ENCODE measurements at places on chromosomes 7 and 10.
A peak's percentile ranks its signal among the peaks of the same experiment; 100 is the strongest.

DNA sequence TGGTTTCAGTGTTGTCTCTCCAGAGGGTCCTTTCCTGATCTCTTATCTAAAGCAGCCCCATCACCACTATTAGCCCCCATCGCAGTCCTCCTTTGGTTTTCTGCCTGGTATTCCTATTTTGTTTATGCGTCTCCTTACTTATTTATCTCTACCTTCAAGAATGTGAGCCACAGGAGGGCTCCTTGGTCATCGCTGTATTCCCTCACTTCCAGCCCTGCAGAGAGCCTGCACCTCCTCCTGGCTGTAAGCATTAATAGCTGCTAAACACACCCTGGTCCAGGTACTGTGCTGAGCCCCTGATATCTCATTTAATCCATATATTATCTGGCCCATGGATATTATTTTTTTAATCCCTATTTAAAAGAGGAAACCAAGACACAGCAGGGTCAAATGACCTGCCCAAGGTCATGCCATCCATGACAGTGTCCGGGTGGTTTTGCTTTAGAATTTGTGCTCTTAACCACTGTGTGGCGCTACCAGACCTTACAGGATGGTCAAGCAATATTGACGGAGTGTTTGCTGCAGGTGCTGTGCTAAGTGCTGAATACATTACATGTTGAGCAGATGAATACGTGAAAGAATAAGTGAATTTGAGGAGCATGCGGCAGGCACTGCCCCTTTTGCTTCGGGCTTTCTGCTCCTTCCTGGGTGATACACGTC is 227.2 kb downstream of the ADAM12 start:
- peak; percentile 36 for DNase-seq

DNA sequence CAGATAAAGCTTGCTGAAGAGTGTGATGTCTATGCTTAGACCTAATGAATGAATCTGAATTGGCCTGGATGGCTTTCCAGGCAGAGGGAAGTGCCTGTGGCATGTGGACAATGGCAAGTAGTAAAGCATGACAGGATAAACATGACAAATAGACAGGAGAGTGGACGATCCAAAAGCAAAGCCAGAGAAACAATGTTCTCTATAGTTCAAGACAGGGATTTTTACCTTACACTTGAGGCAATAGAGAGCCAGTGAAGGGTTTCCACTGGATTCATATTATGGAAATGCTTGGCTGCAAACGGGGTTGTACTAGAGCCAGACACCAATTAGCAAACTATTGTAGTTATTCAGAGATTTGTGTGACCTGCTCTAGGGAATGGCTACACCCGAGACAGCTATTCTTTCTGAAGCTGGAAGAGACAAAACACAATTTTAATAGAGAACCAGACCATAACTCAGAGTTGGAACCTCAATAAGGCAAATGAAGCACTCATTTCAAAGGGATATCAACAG is 2.3 kb downstream of the AGMO start:
- DNase-seq: peak; percentile 23

GRCh38 chr7:100674411-100675104 is 1.0 kb downstream of the GNB2 start:
- peak; percentile 45 for DNase-seq

DNA sequence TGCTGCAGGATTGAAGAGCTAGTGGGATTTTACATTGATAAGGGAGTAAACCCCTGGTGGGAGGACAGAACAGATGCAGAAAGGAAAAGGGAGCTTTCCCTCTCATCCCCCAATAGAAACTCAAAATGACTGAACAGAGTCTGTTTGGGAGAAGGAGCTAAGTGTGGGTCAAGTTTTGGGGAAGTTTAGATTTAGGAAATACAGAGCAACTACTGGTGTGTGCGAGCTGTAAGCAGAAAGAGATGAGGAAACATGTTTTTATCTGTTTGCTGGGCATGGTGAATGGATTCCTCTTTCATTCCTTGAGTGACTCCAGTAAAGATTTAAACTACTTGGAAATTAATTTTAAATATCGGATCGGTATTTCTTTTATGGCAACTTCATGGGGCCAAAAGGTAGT is 132.7 kb downstream of the AOAH start:
- DNase-seq: no peak

DNA sequence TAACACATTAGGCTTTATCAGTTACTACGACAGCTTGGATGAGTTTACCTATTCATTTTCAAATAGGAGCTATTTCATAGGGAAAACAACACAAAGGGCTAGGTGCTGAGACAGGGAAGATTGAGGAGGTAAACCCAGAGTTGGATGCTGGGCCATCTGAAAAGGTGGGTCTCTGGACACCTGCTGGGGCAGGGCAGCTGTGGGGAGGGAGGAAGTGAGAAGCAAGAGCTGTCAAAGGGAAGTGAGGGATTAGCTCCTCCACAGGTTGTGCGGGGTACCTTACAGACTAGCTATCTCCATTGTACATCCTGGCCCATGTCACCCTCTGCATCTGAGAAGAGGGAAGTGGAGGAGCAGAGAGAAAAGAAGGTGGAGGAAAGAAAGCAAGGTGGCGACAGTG is 48.9 kb downstream of the BLNK start:
- no peak for DNase-seq

GRCh38 chr10:72121389-72121788 is 33.0 kb upstream of the SPOCK2 start:
- no peak for DNase-seq

- DNase-seq: no peak
Observed at GRCh38 chr7:155533120-155533826, 13.1 kb downstream of the CNPY1 start.

DNA sequence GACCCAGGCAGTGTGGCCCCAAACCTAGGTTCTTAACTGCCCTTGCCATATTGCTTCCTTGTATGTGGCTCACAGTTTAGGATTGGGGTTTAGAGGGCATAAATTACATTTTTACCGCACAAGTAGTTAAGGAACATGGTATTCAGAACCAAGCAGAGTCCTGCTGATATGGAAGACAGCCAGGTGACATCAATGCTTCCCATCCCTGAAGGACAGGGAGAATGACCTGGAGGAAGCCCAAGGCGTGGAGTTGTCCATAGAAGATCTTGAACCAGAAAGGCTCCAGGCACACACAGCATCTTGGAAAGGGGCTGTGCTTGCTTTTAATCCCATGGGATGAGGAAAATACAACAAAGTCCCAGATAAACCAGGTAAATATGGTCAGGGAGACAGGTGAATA is 48.3 kb downstream of the ATXN7L1 start:
- DNase-seq: no peak

- DNase-seq: no peak
Observed at GRCh38 chr10:97144297-97144696, 41.5 kb downstream of the SLIT1 start.

GRCh38 chr7:22549667-22550513 is 49.9 kb upstream of the STEAP1B start:
- peak; percentile 63 for DNase-seq

DNA sequence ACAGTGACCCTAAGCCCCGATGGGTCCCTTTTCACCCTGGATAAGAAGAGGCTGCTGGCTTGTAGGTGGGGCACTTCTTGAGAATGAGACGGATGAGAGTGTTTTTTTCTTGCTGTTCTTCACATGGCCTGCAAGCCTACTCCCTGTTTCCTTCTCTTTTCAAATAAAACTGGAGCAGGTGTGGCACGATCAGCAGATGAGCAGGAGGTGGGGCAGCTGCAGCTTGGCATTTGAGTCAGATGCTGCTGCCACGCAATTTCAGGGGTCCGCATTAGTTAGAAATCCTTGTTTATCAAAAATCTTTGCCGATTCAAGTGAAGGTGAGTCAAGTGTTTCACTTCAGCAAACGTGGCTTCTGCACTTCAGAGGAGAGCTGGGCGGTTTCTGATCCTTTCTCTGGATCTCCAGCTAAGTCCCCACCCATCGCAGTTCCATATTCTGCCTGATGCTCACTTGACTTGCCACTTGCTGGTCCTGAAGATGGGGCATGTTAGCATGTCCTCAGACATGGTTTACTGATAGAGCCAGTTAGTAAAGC is 20.8 kb downstream of the WDFY4 start:
- no peak for DNase-seq

GRCh38 chr10:121296881-121297585 is 301.2 kb downstream of the FGFR2 start:
- no peak for DNase-seq

DNA sequence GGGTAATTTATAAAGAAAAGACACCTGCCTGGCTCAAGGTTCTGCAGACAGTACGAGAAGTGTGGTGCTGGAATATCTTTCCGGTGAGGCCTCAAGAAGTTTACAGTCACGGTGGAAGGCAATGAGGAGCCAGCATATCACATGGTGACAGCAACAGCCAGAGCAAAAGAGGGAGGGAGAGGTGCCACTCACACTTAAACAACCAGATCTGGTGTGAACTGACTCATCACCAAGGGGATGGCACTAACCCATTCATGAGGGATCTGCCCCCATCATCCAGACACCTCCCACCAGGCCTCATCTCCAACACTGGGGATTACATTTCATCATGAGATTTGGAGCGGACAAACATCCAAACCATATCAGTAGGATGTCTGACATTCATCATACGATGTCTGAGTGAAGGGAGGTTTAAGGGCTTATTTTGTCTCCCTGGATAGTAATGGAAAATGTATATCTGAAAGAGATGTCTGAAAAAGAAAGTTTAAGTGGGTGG is 23.5 kb upstream of the KBTBD2 start:
- no peak for DNase-seq

DNA sequence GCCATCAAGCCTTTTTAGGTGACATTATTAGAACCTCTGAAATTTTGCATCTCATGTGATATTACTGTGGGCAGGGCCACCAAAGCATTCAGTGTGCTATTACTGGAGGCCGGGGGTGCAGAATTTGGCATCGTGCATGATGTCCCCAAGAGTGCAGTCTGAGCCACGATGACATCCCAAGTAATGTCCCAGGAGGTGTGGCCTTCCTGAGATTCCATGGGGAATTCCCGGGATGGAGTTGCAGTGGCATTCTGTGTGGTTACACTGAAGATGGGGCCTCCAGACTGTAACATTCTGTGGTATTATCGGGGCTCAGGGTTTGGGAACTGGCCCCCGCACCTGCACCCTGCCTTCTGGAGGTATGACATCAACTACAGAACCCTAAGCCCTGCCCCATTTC is 9.1 kb downstream of the LDB3 start:
- DNase-seq: no peak

- DNase-seq: peak; percentile 25
Observed at GRCh38 chr7:45580053-45580872, 6.1 kb downstream of the ADCY1 start.

GRCh38 chr10:33125522-33126517 is 167.8 kb upstream of the ITGB1 start:
- no peak for DNase-seq

DNA sequence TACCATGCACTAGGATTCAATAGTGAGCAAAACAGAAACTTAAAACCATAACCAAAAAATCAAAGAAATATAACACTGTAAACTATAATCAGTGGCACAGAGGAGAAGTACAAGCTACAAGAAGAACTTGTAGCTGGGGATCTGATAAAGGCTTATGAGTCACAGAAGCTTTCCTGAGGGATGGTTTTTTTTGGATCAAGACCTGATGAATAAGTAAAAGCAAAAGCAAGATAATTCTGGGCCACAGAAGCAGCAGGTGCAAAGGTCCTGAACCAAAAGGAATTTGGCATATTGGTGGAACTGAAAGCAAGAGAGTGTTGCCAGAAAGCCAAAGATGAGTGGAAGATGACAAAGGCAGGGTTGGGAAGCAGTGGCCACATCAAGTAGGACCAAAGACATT is 37.4 kb upstream of the BET1 start:
- DNase-seq: no peak

DNA sequence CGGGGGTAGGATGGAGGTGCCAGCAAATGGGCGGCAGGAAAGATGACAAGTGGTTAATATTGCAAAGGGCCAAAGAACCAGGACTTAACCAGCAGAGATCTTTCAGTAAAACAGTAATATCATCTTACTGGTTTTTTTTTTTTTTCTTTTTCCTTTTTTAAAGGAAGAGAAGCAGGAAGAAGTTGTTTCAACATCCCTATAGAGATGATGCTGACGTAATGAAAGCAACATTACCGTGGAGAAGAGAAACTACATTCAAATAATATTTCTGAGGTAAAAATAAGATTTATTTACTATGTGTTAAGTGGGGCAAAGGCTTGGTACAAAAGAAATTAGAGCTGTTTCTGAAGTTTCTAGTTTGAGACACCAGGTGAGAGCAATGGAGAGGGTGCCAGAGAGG is 11.0 kb downstream of the MINDY3 start:
- DNase-seq: no peak

DNA sequence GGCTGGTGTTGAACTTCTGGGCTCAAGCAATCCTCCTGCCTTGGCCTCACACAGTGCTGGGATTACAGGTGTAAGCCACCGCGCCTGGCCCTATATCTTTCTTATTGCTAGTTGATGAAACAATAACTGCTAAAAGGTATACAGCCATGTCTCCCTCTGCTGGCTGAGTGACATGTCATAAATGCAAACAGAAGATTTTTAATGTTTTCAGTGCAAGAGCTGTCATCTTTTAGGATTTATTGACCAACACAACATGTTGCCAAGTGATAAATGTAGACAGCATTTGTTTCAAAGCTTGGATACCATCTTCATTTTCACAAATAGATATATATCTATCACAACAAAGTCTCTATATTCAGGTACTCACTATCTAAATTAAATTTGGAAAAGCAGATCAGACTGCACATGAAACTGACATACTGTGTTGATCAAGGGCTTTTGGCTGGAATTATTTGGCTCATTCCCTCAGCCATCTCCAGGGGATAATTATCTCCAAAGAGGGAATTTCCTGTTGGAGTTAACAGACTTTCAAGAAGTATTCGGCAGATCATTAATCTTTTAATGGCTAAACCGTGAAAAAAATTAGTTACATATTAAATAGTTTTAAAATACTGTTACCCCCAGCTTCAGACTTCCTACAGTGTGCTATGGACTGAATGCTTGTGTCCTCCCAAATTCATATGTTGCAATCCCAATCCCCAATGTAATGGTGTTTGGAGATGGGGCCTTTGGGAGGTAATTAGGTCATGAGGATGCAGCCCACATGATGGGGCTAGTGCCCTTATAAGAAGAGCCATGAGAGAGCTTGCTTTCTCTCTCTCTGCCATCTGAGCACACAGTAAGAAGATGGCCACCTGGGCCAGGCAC is 41.3 kb upstream of the SRPK2 start:
- DNase-seq: no peak

- no peak for DNase-seq
Observed at GRCh38 chr10:77313066-77313750, 324.4 kb downstream of the KCNMA1 start.

DNA sequence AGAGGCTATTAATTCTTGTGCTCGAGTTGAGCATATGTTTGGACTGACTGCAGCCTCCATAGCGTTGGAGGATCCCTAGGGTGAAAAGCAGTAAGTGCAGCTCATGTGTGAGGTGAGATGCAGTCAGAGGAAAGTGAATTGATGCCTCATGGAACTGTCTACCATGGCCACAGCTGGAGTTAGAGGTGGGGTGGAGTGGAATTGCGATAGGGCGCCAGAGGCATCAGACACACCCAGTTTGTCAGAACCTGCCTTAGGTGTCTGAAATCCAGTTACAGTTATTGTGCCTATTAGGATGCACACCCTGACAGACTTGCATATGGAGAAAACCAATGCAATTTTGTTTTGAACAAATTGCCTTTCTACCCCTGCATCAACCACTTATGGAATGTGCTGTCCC is 39.4 kb downstream of the ERLIN1 start:
- DNase-seq: no peak
